ENCODE measurements at places on chromosomes 2 and 18. TPM values are rescaled to one million over a fixed set of nuclear protein-coding genes. Genes with fewer than 3 reads are reported as not detected.

- no peak for DNase-seq
These were observed 42.4 kb upstream of the PPM1B start for GRCh38 chr2:44126106-44126797.

- DNase-seq, result no peak
These were observed 35.0 kb upstream of the DOK6 start for GRCh38 chr18:69365658-69366057.

GRCh38 chr2:240463274-240463865 is 27.9 kb downstream of the GPC1 start:
- DNase-seq, result no peak

DNA sequence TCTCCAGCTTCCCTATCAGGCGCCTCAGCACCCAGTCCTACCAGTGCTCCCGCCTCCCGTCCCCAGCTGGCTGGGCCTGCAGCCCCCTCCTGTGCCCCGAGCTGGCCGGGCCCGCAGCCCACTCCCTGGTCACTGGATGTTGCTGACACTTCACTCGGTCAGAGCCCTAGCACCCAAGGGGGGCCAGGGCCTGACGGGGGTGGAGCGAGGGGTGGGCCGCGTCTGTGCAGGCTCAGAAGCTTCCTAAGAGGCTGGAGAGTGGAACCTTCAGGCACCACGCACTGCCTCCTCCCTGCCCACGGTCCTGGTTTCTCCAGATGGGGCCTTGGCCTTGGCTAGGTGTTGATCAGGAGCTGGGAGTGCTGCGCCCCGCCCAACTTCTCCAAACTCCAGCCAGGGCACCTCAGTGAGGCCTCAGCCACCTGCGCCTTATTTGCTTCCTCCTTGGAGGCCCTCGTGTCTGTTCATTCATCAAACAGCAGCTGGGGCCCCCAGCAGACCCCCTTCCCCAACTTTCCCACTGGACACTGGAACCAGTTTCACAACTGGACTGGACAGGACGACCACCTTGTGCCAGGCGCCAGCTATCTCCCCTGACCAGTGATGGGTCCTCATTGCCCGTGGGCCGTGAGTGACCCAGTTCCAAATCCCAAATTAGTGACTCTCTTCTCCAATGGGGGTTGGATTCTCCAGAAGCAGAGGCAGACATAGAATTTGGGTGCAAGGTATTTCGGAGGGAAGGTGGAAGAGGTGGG is 16.7 kb downstream of the CAPN10 start:
- DNase-seq, result no peak

The C2orf78 gene
- not detected for total RNA-seq

GRCh38 chr2:240730501-240731177 is 39.0 kb downstream of the AQP12A start:
- no peak for DNase-seq

DNA sequence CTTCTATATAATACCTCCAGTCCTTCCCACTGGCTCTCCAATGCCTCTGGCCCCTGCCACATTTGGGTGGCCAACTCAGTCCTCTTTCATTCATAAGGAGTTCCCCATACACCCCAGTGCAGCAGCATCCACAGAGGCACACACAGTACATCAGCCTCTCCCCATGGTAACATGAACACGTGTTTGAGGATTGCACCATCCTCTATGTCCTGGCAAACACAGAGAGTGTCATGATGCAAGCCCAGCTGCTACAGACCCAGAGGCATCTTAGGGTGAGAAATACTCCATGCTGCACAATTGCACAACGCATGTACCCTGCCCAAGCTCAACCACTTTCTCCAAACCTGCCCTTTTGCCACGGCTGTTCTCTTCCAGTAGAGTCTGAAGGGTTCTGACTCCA is 11.5 kb downstream of the IGFBP5 start:
- DNase-seq, result no peak

- DNase-seq, result no peak
These were observed 581 bp downstream of the CAPN14 start for GRCh38 chr2:31216734-31217133.

DNA sequence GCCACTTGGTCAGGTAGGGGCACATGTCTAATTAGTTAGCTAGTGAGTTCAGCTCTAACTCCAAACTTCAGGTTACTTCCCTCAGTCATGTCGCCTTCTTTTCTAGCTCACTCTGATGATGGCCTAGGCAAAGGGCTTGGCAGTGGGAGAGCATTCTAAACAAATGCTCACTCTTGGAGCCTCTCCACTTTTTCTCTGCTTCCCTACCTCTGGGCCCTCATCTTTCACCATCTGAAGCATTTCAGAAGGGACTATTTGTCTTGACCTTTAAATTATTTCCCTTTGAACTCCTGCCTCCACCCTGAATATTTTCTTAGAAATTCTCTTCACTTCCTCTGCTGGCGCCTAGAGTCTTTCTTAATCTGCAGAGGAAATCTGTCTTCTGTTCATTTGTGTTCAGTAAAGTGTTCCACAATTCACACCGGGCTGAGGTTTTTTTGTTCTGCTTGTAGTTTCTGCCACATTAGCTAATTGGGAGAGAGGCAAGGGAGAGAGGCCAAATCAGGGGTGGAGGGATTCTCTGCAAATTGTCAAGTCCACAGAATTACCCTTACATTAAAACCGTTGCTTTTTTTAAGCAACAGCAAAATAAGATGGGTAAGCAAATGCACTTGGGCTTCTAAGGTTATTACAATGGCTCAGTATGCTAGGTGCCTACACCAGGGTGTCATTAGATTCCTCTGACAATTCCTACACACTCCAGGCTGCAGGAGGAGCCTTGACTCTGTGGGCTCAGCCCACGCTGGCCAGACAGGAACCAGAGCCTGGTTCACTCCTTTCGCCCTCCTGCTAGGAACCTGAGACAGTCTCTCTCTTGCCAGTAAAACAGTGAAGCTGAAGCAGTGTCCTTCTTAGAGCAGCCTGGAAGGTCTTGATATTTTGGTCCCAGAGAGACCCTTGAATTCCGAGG is 5.5 kb downstream of the MSGN1 start:
- no peak for DNase-seq

The AGXT gene
- total RNA-seq, result not detected

DNA sequence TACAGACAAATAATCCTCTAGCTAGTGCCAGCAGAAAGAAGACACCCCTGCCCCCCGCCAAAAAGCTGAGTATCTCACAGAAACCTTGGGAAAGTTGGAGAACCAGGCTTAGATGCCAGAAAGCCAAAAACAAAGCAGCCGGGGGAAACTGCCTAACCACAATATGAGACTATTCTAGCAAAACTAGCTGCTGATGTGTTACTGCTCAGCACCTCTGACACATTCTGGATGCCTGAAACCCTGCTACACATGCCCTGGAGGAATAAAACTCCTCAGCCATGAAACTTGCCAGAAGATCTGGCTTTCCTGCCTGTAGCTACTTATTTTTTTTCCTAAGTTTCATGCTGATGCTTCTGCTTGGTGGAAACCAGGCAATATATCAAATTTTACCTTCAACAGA is 122.7 kb upstream of the GCFC2 start:
- no peak for DNase-seq

DNA sequence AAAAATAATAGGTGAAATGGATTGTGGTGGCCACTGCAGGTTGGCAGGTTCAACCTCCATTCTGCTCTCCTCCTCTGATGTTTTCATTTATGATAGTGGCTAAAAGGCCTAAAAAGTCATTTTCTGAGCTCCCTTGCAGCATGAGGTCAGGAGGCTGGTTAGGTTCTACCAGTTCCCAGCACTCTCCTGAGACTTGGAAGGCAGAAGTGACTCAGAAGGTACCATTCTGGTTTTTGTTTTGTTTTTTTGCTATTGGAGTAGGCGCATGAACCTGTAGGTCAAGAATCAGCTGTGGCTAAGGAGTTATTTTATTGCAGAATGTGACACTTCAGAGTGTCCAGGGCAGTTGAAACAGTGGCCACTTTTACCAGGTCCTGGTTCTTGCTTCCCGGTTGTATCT is 181.9 kb downstream of the CCDC102B start:
- no peak for DNase-seq

- no peak for DNase-seq
These were observed 50.6 kb upstream of the TMEFF2 start for GRCh38 chr2:192245329-192245728.

The BMPR2 gene
- total RNA-seq, result 16.8 TPM

The TSPYL6 gene
- total RNA-seq, result not detected

The GALNT3 gene
- total RNA-seq, result 14.4 TPM

GRCh38 chr18:47931718-47932103 is 1.3 kb upstream of the SMAD2 start:
- peak; percentile 25 for DNase-seq

GRCh38 chr2:3651691-3652648 is 6.0 kb upstream of the ALLC start:
- DNase-seq, result peak; percentile 49

- DNase-seq, result no peak
These were observed 198.1 kb upstream of the RASGRP3 start for GRCh38 chr2:33278245-33278943.

The NT5C1B gene
- total RNA-seq, result not detected

The FAM124B gene
- total RNA-seq, result not detected

- DNase-seq, result no peak
These were observed 64.0 kb upstream of the ZEB2 start for GRCh38 chr2:144583741-144584453.

The TNS1 gene
- 0.13 TPM for total RNA-seq

The DCDC2C gene
- total RNA-seq, result not detected

- no peak for DNase-seq
These were observed 66.6 kb downstream of the DIS3L2 start for GRCh38 chr2:232028071-232028470.

The RAB11FIP5 gene
- 3.2 TPM for total RNA-seq

- no peak for DNase-seq
These were observed 2.5 kb downstream of the CYP1B1 start for GRCh38 chr2:38073211-38074057.

- no peak for DNase-seq
These were observed 92.4 kb upstream of the ITGA6 start for GRCh38 chr2:172334988-172335387.

- no peak for DNase-seq
These were observed 221.5 kb downstream of the SH3RF3 start for GRCh38 chr2:109350526-109350925.

The LBH gene
- total RNA-seq, result 120 TPM

DNA sequence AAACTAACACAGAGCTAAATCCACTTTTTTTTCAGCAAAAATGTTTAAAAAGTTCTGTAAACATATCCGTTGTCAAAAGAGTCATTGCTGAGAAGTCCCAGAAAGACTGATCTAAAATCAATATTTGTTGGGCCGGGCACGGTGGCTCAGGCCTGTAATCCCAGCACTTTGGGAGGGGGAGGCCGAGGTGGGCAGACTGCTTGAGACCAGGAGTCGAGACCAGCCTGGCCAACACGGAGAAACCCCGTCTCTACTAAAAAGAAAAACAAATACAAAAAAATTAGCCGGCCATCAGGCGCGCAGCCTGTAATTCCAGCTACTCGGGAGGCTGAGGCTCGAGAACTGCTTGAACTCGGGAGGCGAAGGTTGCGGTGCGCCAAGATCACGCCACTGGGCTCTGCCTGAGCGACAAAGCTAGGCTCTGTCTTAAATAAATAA is 1.4 kb downstream of the OLA1 start:
- no peak for DNase-seq

DNA sequence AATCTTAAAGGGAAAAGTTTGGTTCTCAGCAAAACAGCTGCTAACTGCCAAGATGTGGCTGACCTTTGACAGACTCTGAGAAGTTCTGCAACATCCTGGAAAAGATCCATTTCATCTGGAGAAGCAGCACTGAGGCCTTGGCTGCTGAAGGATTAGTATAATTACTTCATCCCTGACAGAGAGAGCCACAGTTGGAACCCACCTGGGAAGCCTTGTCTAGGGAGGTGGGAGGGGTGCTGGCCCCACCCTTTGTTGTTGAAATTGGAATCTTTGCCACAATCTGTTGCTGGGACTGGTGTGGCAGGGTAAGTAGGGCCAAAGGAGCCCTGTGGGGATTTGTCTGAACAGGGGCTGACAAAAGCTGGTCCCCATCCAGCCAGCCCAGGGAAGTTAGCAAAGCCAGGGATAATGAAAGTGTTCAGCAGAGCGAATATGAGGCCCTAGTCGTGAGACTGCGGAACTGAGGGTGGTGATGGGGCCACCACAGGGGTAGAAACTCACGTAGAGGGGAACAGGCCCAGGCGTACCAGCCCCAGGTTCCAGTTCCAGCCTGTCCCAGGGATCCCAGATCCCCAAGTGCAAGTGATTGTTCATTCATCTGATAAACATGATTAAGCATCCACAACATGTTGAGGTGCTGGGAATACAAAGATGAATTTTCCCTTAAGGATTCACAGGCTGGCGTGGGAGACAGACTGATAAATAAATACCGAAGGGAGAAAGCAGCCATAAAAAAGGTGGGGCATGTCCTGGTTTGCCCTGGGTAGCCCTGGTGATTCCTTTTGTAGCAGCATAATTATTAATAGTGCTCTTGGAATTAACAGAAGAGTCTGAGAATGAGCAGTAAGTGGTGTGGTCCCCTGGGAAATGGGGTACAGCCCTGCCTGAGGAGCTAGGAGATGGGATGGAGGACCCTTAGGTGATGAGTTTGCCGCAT is 60.0 kb downstream of the MYO1B start:
- no peak for DNase-seq

The GAL3ST2 gene
- total RNA-seq, result not detected

DNA sequence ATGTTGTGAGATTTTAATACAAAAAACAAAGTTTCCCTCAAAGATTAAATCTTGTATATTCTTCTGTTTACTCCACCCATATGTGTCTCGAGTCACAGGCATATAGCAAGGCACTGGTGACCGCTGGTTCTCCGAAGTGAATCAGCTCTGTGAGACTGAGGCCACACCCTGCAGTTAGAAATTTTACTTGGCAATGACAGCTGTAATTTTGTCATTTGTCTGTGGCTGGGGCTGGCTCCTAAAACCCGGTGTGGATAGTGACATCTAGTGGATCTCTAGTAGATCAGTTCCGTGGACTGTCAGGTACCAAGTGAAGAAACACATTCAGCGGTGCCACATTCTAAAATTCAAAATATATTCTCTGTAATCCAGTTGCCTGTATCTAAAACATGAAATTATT is 278.0 kb downstream of the NEDD4L start:
- no peak for DNase-seq

DNA sequence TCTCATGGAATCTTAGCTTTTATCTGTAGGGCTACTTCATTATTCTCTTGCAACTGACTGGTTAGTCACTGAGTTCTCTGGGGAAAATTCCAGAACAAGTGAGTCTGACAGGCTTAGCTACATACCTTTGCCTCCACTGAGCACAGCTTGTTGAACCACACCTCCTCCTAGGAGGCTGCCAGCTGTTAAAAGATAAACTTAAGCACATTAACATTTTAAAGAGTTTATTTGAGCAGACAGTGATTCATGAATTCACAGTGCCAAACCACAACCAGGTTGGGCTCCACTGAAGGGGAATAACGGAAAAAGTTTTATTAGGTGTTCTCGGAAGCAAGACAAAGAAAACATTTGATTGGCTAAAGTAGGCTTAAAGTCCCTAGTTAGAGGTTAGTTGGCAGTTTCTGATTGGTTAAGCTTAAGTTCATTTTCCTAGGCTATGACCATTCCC is 12.5 kb upstream of the SLC38A11 start:
- no peak for DNase-seq

GRCh38 chr18:50674307-50674980 is 114.6 kb downstream of the MAPK4 start:
- no peak for DNase-seq

DNA sequence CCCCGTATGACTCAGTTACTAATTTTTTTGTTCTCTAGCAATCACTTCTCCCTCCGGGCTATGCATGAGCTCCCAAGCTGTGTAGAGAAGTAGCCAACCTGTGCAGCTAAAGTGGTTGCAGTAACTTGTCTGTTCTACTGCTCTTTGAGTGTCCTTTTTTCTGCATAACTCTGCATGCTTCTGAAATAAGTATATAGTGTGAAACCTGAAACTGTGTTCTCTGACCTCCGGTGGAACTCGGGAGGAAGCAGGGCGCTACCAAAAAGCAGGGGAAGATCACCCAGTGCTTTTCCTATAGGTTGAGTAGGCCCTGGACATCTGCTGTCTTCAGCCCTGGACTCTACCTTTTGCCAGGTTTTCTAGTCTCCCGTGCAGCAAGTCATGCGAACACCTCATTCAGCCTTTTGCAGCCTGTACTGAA is 47.8 kb downstream of the PHLPP1 start:
- DNase-seq, result no peak

All from activated B cell treated with CpG ODN at 0.5 μM for 24 hours (primary cell).